ENCODE measurements at places on chromosomes 7 and 10.

DNA sequence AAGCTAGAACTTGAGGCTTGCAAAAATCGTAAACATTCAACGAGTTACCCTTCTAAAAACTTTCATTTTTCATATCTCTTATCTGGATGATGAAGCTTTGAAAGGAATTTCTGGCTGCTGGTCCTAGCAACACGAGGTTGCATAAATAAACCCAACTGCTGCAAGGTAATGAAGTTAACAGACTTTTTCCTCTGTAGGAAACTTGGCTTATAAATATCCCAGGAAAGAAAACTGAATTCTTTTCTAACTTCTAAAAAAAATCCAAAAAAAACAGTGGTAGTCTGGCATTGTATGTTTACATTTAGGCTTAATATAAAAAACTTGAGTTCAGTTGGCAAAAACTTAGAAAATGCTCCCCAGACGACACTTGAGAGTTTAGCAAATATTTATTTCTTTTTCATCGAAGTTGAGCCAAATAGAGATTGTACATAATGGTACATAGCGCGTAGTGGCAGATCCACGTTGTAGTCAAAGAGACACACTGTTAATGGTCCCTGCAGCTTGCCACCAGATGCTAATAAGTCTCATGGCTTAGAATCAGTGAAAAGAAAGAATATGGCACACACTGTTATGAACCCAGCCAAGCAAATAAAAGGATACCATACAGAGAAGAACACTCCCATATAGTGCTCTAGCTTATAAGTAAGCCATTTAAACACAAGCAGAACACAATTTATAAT, 200.3 kb upstream of the PCLO start:
- DNase-seq = no peak

DNA sequence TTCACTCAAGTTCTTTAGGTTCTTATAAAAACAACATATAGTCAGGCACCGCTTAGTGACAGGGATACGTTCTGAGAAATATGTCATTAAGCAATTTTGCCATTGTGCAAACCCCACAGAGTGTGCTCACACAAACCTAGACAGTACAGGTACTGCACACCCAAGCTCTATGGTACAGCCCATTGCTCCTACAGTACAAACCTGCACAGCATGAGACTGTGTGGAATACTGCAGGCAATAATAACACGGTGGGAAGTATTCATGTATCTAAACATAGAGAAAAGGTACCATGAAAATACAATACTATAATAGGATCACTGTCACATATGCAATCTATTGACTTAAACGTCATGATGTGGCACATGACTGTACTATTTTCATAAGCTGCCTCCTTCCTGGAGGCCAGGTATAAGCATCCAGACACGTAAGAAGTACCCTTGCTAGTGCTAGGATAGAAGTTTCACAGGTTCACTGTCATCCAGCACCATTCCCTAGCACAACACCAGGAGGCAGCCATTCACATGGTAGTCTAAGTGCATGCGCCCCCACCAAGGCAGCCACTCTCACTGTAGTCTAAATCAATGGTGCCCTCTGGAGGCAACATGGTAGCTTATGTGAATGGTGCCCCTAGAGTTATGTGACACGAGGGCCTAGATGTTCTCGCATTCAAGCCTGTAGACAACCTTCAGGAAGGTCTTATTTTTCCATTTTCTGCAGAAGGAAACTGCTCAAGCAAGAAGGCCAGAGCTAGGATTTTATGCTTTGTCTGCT, 98.5 kb downstream of the ARHGAP22 start:
- DNase-seq = no peak

DNA sequence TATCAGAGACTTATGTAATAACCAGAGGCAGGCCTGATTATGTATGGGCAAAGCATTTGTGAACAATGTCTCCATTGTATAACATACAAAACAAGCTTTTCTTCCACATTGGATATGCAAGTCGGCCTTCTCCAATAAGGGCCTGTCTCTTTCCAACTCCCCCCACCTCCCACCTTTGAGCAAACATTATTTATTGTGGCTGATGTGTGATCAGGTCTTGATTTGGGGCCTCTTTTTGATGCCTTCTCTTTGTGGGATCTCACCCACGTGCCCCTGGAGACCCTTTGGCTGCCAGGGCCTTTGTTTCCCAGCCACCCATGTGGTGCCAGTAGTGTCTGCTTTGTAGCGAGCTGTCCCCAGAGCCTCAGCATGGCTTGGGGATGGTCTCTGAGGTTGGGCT, 53.0 kb downstream of the TCF7L2 start:
- no peak for DNase-seq

DNA sequence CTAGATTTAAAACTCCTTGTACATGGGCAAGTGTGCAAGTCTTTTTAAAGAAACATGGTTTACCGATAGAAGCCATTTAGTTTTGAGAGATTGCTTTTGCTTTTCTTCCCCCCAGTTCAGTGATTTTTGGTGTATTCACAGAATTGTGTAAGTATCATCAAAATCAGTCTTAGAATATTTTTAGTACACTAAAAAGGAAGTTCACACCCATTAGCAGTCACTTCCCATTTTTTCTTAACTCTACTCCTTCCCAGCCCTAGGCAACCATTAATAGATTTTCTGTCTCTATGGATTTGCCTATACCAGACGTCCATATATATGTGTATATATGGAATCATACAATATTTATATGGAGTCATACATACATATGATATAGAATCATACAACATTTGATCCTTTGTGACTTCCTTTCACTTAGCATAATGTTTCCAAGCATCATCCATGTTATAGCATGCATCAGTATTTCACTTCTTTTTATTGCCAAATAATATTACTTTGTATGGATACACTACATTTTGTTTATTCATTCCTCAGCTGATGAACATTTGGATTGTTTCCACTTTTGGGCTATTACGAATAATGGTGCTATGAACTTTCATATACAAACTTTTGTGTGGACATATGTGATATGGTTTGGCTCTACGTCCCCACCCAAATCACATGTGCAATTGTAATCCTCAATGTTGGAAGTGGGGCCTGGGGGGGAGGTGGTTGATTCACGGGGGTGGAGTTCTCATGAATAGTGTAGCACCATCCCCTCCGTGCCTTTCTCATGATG, 16.5 kb upstream of the ARL4A start:
- no peak for DNase-seq

DNA sequence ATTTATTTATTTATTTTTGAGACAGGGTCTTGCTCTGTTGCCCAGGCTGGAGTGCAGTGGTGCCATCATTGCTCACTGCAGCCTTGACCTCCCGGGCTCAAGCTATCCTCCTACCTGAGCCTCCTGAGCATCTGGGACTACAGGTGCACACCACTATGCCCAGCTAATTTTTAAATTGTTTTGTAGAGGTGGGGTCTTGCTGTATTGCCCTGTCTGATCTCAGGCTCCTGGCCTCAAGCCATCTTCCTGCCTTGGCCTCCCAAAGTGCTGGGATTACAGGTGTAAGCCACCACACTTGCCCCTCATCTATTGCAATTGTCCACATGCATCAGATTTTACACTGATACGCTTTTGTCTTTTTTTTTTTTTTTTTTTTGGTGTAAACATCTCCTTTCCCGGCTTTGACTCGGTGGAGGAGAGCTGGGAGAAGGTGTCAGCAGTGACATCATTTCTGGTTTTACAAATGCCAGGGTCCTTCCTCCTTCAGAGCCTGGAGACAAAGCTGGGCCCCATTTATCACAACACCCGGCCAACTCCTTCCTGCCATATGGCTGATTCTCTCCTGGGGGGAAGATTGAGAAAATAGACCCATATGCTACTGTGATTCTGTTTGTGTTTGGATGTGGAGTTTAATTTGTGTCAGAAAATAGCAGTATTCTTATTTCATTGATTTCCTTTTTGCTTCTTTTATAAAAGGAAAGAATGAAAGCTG, 61.3 kb downstream of the GALNT17 start:
- DNase-seq = no peak

- DNase-seq = no peak
Observed at GRCh38 chr7:151035026-151035717, 6.9 kb downstream of the ABCB8 start.

DNA sequence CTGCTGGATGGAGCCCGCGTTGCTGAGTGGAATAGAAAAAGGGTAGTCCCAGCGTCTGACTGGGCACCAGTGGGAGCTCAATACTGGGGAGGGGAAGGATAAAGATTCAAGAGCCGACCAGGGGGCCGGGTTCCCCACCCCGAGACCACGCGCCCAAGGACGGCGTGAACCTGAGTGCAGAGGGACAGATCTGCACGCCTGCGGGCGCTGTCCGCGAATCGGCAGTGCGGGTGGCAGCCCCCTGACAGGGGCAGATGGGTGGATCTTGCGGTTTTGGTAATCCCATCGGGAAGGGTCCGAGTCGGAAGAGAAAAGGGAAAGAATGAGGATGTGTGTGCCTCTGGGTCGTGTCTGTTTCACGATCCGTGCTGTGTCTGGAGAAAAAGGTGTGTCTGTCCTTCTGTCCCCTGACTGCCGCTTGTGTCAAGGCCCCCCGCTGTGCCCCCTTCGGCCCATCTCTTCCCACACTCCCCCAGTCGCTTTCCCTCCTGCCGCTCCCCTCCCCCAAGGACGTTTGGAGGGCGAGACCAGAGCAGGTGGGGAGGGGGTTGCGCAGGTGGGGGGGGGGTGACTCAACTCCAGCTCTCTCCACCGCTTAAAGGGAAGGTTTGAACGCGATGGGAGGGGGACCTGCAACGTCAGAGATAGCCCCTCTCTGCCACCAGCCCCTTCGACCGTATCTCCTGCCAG, 734 bp upstream of the VGF start:
- DNase-seq = no peak

GRCh38 chr7:24777806-24778205, 20.5 kb upstream of the GSDME start:
- DNase-seq = no peak

GRCh38 chr7:2863461-2864066, 19.5 kb upstream of the GNA12 start:
- peak; percentile 83 for DNase-seq

All from NK-92 treated with Interleukin-12 subunit alpha and Interleukin-12 subunit beta, amount 100 ng/mL, for 24 hours (cell line).